ENCODE measurements at places on chromosomes 7 and 10. TPM values are rescaled to one million over a fixed set of nuclear protein-coding genes. Genes with fewer than 3 reads are reported as not detected.

DNA sequence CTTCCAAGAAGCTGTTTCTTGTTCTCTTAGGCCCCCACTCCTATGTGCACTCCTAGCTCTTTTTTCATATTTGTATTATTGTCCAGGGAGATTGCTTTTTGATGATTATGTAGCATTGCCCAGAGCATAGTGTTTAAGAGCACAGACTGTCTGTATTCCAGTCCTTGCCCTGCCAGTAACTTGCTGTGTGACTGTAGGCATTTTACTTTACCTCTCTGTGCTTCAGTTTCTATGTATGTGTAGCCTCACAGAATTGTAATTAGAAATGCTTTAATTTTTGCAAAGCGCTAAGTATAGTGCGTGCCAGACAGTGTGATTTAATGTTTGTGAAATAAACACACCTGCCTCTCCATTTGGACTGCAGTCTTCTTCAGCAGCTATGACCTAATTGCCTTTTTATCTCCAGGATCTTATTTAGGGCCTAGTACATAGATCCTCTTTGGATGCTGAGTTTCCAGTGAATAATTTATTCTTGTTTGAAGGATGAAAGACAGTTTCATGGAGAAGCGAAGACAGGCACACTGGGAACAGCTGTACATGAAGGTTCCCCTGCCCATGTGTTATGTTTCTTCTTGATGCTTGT is 1.4 kb downstream of the SEC23IP start:
- no peak for DNase-seq

- no peak for DNase-seq
These were observed 266.6 kb downstream of the SUGCT start for GRCh38 chr7:40401406-40401805.

DNA sequence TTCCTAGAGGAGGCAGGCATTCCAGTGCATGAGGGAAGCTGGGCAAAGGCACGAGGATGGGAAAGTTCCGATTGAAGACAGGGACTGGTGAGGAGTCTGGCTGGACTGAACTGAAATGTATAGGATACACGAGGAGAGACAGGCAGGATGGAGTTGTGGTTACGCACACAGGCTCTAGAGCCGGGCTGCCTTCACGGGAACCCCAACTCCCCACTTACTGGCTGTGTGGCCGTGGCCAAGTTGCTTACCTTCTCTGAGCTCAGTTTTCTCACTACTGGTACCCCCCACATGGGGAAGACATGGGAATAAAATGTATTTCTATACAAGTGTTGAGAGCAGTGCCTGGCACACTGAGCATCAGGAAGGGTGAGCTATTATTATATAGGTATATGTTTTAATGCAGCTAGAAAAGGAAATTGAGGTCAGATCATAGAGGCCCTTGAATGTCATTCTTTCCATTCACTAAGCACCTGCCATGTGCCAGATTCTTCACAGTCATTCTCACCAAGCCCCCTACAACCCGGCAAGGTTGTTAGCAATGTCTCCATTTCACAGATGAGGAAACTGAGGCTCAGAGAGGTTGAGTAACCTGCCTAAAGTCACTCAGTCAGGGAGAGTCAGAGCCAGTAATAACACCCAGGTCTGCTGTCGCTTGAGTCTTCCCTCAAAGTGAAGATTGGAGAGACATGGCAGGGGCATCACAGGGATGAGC is 9.7 kb downstream of the CHST3 start:
- no peak for DNase-seq

GRCh38 chr10:116287906-116288501 is 15.0 kb upstream of the GFRA1 start:
- DNase-seq: no peak

- no peak for DNase-seq
These were observed 315.0 kb downstream of the CRPPA start for GRCh38 chr7:16106300-16106699.

GRCh38 chr7:134315679-134316538 is 821 bp downstream of the SLC35B4 start:
- no peak for DNase-seq

DNA sequence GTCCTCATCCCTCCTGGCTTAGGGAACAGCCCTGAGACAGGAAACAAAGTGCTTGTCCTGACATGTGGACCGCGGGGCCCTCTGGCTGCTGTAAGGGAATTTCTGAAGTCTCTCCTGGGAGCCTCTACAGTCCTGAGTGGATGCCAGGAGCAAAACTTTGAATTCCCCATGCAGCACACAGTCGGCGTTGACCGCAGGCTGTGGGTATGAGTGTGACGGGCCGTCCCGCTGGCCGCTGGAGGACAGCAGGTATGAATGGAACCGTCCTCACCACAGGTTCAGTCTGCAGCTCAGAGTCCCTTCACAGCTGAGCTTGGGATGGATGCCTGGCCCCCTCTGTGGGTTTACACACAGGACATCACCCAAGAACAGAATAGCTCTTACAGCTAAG is 94.9 kb downstream of the GPR26 start:
- no peak for DNase-seq

DNA sequence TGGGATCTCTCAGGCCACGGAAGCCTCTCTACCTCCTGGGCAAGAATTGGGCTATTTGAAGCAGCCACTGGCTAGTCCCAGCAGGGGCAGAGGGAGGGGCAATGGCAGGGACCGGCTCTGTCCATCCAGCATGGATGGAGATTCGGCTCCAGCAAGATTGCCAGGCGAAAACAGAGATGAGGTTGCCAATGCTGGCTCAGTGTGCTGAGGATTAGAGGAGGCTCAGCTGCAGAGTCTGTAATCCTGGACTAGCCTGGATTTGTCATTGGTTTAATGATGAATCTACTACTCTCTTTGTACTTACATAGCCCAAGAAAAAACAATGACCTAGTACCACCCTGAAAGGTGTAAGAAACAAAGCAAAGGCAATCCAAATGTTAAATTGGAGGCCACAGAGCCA is 112.2 kb upstream of the PDCD4 start:
- no peak for DNase-seq

DNA sequence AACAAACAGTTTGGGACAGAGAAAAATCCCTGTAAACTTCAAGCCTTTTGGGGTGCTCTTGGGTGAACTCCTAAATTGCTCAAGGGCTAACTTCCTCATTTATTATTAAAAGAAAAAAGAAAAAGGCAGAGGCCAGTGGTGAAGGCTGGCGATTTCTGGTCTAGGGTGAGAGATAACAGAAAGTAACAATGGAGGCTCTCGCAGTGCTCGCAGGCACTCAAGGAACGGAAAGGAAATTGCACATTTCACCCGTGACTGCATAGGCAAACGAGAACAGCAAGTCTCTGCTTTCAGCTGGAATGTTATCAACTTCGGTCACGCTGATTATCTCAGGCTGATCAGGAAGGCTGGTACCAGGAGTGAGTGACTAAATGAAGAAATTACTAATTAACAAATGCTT is 70.7 kb downstream of the PRKAG2 start:
- no peak for DNase-seq

DNA sequence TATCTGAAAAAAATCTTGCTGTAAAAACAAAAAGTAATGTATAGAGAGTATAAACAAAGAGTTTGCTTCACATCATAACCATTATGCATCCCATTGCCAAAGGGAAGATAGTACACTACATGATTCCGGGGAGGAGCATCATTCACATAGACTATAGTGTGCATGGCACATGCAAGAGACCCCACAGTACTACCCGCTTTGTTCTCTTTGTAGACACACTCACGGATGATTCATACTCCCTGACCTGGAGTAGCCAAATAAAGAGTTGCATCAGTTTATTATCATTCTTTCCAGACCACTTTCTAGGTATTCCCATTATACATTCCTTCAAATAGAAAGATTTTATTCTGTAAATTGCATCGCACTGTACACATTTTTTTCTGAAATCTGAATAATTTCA is 356.9 kb downstream of the PCDH15 start:
- no peak for DNase-seq

GRCh38 chr10:128393546-128393945 is 267.3 kb upstream of the MKI67 start:
- no peak for DNase-seq

GRCh38 chr7:88432301-88432700 is 125.6 kb upstream of the STEAP4 start:
- no peak for DNase-seq

DNA sequence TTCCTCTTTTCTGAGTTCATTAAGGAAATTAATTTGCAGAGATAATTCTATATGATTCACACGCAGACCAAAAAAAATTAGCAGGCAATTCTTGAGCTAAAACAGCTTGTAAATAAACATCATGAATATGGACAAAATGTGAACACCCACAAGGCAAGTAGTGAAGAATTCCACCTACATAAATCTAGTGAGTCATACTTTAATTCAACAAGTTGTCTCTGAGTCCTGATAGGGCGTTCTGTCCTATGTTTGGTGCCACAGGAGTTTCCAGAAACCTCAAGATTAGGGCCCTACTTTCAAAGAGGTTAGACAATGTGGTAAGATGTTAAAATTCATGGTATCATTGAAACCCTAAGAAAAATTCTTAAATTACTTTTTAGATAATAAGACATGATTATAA is 122.3 kb downstream of the SGMS1 start:
- DNase-seq: no peak

GRCh38 chr7:55255496-55256445 is 109.4 kb upstream of the LANCL2 start:
- peak; percentile 62 for DNase-seq

DNA sequence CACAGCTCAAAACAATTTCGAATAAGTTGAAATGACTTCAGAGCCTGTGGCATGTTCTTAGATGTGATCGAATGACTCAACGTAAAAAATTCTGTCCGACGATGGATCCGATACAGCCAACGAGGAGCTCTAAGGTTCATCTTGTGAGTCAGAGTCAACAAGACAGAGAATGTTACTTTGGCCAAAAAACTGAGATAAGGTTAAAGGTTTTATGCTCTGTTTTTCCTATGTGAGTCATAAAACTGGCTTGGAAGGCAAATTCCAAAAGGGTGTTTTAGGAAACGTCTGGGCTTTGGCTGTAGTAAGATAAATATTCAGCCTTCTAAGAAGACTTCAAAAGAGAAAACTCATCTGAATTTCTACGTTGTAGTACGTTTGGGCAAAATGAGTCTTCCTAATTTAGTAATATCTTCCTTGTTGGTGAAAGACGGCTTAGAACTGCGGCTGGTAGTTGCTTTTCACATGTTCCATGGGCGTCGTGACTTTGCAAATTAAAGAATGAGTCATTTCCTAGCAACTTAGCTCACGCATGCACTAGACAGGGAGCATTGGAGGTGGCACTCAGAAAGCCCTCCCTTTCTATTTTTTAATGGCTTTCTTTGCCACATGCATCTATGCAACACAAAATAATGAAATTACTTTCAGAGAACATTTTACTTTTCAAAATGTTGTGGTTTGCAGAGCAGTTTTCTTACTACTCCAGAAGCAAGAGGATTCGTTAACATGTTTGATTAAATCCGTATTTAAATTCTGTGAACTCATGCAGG is 28.2 kb downstream of the PFKP start:
- DNase-seq: no peak

DNA sequence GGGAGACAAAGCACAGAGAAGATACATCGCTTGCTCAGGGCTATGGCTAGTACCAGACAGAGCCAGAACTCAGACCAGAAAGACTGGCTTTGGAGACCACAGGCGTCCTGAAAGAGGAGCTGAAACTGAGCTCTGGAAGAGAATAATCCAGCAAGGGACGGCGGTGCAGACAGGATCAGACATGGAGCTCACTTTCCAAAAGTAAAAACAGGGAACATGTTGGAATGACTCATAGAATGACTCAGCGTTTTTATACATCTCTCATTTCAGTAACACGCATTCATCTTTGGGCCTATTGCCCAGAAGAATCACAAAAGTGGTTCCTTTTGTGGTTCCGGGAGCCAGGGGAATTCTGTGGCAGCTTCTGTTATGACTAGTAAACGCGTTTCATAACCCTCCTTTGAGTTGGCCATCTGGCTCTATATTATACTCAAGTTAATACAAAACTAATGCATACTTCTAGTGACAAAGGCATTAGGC is 37.2 kb downstream of the PLEKHS1 start:
- DNase-seq: no peak

- no peak for DNase-seq
These were observed 18.9 kb upstream of the NRBF2 start for GRCh38 chr10:63114031-63114814.

The KEL gene
- 3.1 TPM for polyA plus RNA-seq

The C10orf62 gene
- polyA plus RNA-seq: 0.45 TPM

The CPA2 gene
- polyA plus RNA-seq: 0.90 TPM

The DIP2C gene
- 22.7 TPM for polyA plus RNA-seq

The PLXNA4 gene
- polyA plus RNA-seq: 15.1 TPM

The PKD2L1 gene
- polyA plus RNA-seq: not detected

The ABCC2 gene
- 10.0 TPM for polyA plus RNA-seq

The CALHM3 gene
- not detected for polyA plus RNA-seq

The MRPS16 gene
- 60.8 TPM for polyA plus RNA-seq

The GIMAP5 gene
- polyA plus RNA-seq: 3.2 TPM

The ENKUR gene
- 4.7 TPM for polyA plus RNA-seq

The STOX1 gene
- polyA plus RNA-seq: 6.2 TPM

Measured in left renal pelvis (tissue), 4 donors.